Body of pancreas (tissue), 4 donors: ENCODE measurements at places on chromosomes 1 and 21.
A peak's percentile ranks its signal among the peaks of the same experiment; 100 is the strongest.

DNA sequence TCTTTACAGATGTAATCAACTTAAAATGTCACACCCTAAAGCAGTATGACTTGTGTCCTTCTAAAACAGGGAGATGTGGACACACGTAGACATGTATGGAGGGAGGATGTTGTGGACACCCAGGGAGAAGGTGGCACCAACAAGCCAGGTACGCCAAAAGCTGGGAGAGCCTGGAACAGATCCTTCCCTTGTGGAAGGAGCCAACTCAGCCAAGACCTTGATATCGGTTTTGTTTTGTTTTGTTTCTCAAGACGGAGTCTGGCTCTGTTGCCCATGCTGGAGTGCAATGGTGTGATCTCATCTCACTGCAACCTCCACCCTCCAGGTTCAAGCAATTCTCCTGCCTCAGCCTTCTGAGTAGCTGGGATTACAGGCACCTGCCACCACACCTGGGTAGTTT, 45.6 kb downstream of the CHAF1B start:
- H3K4me1 ChIP-seq, result peaks cover 6% of the 10 kb centered on the region
- no peak overlapping the region for H3K27ac ChIP-seq
- H3K27me3 ChIP-seq, result no peaks in the 10 kb centered on the region
- H3K4me3 ChIP-seq, result no peak overlapping the region
- no peak for DNase-seq

- no peaks in the 10 kb centered on the region for H3K27me3 ChIP-seq
- no peak for DNase-seq
- H3K27ac ChIP-seq, result no peak overlapping the region
- H3K36me3 ChIP-seq, result no peaks in the 10 kb centered on the region
- peaks cover 11% of the 10 kb centered on the region for H3K4me1 ChIP-seq
Observed at GRCh38 chr1:22625262-22625925, 11.0 kb upstream of the C1QA start.

- no peak overlapping the region for H3K4me3 ChIP-seq
- no peaks in the 10 kb centered on the region for H3K4me1 ChIP-seq
- no peaks in the 10 kb centered on the region for H3K36me3 ChIP-seq
- H3K27ac ChIP-seq, result peak overlapping the region; percentile 10
- H3K27me3 ChIP-seq, result no peaks in the 10 kb centered on the region
- DNase-seq, result no peak
Observed at GRCh38 chr1:232578651-232579195, 51.2 kb downstream of the SIPA1L2 start.

- H3K36me3 ChIP-seq, result no peaks in the 10 kb centered on the region
- no peak overlapping the region for H3K4me3 ChIP-seq
Observed at GRCh38 chr1:91151702-91152101, 129.9 kb upstream of the ZNF644 start.

- no peak overlapping the region for H3K4me3 ChIP-seq
- no peak overlapping the region for H3K27ac ChIP-seq
- H3K4me1 ChIP-seq, result no peaks in the 10 kb centered on the region
- H3K36me3 ChIP-seq, result no peaks in the 10 kb centered on the region
Observed at GRCh38 chr21:35266546-35266945, 217.4 kb upstream of the RUNX1 start.

DNA sequence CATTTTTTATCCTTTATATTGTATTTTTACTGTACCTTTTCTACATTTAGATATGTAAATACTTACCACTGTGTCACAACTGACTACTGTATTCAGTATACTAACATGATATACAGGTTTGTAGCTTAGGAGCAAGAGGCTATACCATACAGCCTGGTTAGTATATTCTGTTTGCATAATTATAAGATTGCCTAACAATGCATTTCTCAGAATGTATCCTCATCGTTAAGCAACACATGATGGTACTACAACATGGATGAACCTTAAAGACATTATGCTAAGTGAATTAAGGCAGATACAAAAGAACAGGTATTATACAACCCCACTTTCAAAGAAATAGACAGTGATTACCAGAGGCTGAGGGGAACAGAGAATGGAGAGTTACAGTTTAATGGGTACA, 62.7 kb downstream of the RUSC1 start:
- no peak overlapping the region for H3K4me3 ChIP-seq
- H3K36me3 ChIP-seq, result no peaks in the 10 kb centered on the region
- H3K4me1 ChIP-seq, result peaks cover 17% of the 10 kb centered on the region
- no peaks in the 10 kb centered on the region for H3K27me3 ChIP-seq

GRCh38 chr1:24806588-24806987, 61.3 kb downstream of the CLIC4 start:
- no peaks in the 10 kb centered on the region for H3K27me3 ChIP-seq
- H3K36me3 ChIP-seq, result no peaks in the 10 kb centered on the region
- no peak overlapping the region for H3K27ac ChIP-seq

GRCh38 chr1:183327434-183328290, 90.5 kb downstream of the NMNAT2 start:
- H3K27ac ChIP-seq, result no peak overlapping the region
- no peaks in the 10 kb centered on the region for H3K36me3 ChIP-seq
- H3K4me3 ChIP-seq, result no peak overlapping the region
- no peaks in the 10 kb centered on the region for H3K4me1 ChIP-seq

- no peak for DNase-seq
- peaks cover 9% of the 10 kb centered on the region for H3K4me1 ChIP-seq
- H3K27ac ChIP-seq, result no peak overlapping the region
- peaks cover 7% of the 10 kb centered on the region for H3K36me3 ChIP-seq
- H3K27me3 ChIP-seq, result no peaks in the 10 kb centered on the region
- no peak overlapping the region for H3K4me3 ChIP-seq
Observed at GRCh38 chr1:108947871-108948525, 15.3 kb downstream of the CLCC1 start.

DNA sequence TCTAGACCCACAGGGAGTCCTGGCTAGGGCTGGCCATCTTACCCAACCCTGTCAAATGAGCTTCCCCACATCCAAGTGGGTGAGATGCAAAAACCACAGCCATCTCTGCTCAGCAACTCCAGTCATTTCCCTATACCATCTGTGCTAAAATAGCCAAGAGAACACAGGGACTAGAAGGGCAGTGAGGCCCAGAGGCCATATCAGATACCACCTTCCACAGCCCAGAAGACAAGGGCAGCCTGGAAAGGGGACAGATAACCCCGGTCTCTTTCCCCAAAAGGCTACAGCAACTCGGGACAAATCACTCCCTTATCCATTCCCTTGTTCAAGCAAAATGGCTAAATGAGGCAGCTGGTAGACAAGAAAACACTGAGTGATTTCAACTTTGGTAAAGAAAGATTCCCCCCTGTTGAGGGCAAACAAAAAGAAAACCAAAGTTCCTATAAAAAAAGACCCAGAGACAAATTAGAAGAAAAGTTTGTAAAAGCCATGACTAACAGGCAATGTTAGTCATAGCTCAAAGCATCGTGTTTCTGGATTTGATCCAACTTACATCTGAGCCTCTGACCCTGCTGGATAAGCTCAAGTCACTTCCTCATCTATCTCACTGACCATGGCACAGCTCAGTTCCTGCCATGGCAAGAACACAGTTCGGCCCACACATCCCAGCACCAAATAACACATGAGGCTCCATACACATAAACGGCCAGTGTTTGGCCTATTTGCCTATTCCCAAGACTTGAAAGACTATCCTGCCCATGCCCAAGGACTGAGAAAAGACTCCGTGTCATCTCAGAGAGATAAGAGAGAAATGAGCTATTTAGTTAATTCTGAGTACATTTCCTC, 3.1 kb downstream of the LAMB3 start:
- H3K4me3 ChIP-seq, result no peak overlapping the region
- no peaks in the 10 kb centered on the region for H3K27me3 ChIP-seq
- no peak for DNase-seq
- H3K27ac ChIP-seq, result peak overlapping the region; percentile 68
- H3K4me1 ChIP-seq, result peaks cover 87% of the 10 kb centered on the region

DNA sequence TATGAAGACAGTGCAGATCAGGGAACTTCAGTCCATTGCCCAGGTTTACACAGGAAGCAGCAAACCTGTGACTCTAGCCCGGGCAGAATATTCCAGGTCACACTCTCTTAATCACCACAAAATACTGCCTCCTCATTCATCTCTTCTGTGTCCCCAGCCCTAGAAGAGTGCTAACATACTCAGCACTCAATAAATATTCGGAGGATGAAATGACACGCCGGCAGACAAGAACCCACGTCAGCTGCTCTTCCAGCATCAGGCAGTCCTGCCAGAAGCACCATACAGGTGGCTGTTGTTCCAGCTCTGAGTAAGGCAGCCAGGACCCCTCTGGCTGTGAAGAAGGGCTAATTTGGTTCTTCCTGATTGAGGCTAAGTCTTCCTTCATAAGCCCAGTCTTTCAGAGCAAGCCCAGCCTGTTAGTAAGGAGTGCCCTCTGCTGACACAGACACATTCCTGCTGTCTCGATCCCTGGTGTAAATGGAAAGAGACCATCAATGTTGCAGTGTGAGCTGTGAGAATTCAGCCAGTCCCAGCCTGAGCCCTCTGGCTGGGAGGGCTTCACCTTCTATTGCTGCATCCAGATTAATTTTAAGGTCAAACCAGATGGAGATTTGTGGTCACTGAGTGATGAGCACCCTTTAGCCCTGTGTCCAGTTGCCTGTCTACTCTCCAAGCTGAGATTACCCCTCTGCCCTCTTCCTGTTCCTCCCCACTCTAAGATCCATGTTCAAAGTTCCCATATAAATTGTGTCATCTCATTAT, 45.0 kb upstream of the KIRREL1 start:
- no peaks in the 10 kb centered on the region for H3K36me3 ChIP-seq
- no peak overlapping the region for H3K27ac ChIP-seq
- H3K4me3 ChIP-seq, result no peak overlapping the region
- peaks cover 13% of the 10 kb centered on the region for H3K4me1 ChIP-seq

- no peak for DNase-seq
- H3K4me1 ChIP-seq, result peaks cover 3% of the 10 kb centered on the region
- no peaks in the 10 kb centered on the region for H3K27me3 ChIP-seq
- no peak overlapping the region for H3K4me3 ChIP-seq
- no peaks in the 10 kb centered on the region for H3K36me3 ChIP-seq
Observed at GRCh38 chr21:32424191-32424535, 11.7 kb downstream of the EVA1C start.

GRCh38 chr1:3001471-3002348, 19.6 kb upstream of the ACTRT2 start:
- no peak for DNase-seq
- no peak overlapping the region for H3K27ac ChIP-seq
- no peaks in the 10 kb centered on the region for H3K36me3 ChIP-seq
- H3K27me3 ChIP-seq, result no peaks in the 10 kb centered on the region
- H3K4me1 ChIP-seq, result no peaks in the 10 kb centered on the region

- no peaks in the 10 kb centered on the region for H3K27me3 ChIP-seq
- no peaks in the 10 kb centered on the region for H3K36me3 ChIP-seq
- peak overlapping the region; percentile 7 for H3K4me3 ChIP-seq
- peak; percentile 92 for DNase-seq
- H3K4me1 ChIP-seq, result no peaks in the 10 kb centered on the region
- H3K27ac ChIP-seq, result peak overlapping the region; percentile 90
Observed at GRCh38 chr1:148388260-148389026, 94.7 kb downstream of the PPIAL4G start.

DNA sequence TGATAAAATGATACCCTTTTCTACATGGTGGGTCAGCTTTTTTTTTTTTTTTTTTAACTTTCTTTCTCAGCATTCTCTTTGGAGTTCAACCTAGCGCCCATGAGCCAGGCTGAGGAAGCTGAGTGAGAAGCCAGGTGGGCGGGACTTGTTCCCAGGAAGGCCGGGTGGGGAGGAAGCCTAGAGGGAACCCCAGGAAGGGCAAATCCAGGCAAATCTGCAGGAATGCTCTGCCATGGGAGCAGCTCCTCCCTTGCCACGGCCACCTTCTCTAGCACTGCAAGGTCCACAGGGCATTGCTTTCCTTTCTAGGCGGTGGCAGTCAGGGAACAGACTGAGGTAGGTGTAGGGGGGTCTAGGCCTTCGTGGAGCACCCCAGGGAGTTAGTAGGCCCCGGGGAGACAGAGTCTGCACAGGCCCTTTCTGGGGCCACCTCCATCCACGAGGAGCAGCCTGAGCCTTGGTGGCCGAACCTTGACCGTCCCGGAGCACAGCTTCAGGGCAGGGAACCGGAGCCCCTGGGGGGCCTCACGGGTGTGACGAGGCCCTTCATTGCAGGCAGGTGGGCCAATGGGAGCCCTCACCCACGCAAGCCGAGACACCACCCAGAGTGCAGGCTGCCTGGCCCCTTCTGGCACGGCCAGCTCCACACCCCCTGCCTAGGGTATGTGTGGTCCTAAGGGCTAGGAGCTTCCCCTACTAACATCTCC, 18.2 kb upstream of the CCDC27 start:
- H3K27ac ChIP-seq, result no peak overlapping the region
- H3K36me3 ChIP-seq, result no peaks in the 10 kb centered on the region
- H3K27me3 ChIP-seq, result no peaks in the 10 kb centered on the region
- no peaks in the 10 kb centered on the region for H3K4me1 ChIP-seq
- H3K4me3 ChIP-seq, result no peak overlapping the region
- DNase-seq, result no peak

GRCh38 chr1:236830560-236830959, 35.5 kb downstream of the MTR start:
- H3K4me3 ChIP-seq, result no peak overlapping the region
- peaks cover 6% of the 10 kb centered on the region for H3K36me3 ChIP-seq
- no peak for DNase-seq

DNA sequence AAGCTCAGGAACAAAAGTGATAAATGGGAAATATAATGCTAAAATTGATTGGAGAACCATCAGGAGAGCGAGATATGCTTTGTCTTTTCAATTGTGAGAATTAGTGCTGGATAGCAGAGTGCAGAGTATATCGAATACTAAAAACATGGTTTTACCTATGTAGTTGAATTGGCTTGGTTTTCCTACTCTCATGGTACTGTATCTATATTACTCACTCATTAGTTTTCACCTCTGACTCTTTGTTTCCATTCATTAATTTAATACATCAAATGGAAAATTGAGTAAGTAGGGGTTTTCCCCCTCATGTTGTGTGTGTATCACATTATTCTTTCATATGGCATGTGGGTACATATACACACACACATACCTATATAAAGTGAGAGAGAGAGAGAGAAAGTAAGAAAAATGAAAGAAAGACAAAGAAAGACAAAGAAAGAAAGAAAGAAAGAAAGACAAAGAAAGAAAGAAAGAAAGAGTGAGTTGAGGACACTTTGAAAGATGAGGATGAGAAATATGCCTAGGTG, 1574.5 kb downstream of the MRPL39 start:
- H3K27me3 ChIP-seq, result no peaks in the 10 kb centered on the region
- no peaks in the 10 kb centered on the region for H3K36me3 ChIP-seq
- H3K4me1 ChIP-seq, result no peaks in the 10 kb centered on the region
- no peak overlapping the region for H3K27ac ChIP-seq

DNA sequence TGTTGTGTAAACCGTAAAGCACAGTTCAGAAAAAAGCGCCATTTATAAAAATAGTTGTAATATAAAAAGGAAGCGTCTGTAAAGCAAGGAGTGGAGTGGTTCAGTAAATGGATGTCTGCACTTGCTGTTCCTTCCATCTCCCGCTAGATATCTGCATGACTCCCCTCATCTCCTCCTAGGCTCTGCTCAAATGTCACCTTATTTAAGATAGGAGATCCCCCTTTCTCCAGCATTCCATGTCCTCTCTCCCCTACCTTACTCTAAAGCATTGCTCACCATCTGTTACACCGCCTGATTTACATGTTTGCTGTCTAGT, 745 bp downstream of the MUL1 start:
- peak overlapping the region; percentile 71 for H3K4me3 ChIP-seq
- peaks cover 2% of the 10 kb centered on the region for H3K36me3 ChIP-seq
- no peaks in the 10 kb centered on the region for H3K27me3 ChIP-seq
- peaks cover 26% of the 10 kb centered on the region for H3K4me1 ChIP-seq
- DNase-seq, result no peak

GRCh38 chr1:43009274-43009673, 50.6 kb upstream of the SLC2A1 start:
- H3K27ac ChIP-seq, result no peak overlapping the region
- H3K36me3 ChIP-seq, result no peaks in the 10 kb centered on the region
- H3K4me3 ChIP-seq, result no peak overlapping the region
- no peaks in the 10 kb centered on the region for H3K4me1 ChIP-seq
- DNase-seq, result no peak
